ENCODE measurements at places on chromosomes 4 and X.

DNA sequence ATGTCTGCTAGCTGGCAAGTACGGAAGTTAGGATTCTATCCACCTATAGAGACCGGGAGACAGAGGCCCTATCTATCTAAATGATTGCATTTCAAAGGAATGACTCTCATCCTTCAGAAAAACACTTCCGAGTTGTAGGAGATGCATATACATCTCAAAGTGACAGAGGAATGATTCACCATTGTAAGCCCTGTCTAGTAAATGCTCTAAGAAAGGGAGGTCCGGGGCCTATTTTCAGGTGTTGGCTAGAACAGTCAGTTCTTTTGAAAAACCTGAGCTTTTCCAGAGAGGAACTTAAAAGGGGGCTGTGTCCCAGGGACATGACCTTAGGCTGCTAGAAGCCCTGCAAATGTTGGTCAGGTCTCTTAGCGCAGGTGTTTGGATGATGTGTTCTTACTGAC, 262.9 kb upstream of the IL1RAPL1 start:
- DNase-seq, result no peak

- no peak for DNase-seq
Observed at GRCh38 chrX:13511241-13511943, 58.0 kb upstream of the EGFL6 start.

GRCh38 chr4:24042094-24042493, 152.2 kb upstream of the PPARGC1A start:
- no peak for DNase-seq

- no peak for DNase-seq
Observed at GRCh38 chrX:3592184-3592583, 121.3 kb downstream of the PRKX start.

GRCh38 chr4:117577686-117578311, 456.5 kb upstream of the NDST3 start:
- DNase-seq, result no peak

DNA sequence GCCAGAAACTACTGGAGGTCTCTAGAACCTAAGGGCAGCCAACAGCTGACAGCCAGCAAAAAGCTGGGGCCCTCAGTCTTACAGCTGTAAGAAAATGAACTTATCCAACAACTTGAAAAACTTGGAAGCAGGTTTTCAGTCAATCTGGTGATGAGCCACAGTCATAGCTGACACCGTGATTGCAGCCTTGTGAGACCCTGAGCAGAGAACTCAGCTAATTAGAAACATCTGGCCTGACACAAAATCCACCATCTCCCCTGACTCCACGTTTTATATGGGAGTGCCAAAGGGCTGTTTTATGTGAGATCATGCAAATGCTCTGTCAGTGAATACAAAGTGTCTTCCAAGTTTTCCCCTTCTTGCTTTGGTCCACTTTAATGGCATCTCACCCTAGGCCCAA, 198.8 kb upstream of the DCAF8L1 start:
- no peak for DNase-seq

Measured in CD4-positive, alpha-beta T cell (primary cell).